ENCODE measurements at places on chromosomes 4 and X.

- DNase-seq: no peak
Measured at GRCh38 chr4:1833307-1834046, 22.5 kb downstream of the LETM1 start.

GRCh38 chr4:82739287-82740190 lies 59.1 kb downstream of the SCD5 start:
- peak; percentile 53 for DNase-seq

GRCh38 chrX:45198301-45198700 lies 2.4 kb downstream of the DIPK2B start:
- DNase-seq: no peak

DNA sequence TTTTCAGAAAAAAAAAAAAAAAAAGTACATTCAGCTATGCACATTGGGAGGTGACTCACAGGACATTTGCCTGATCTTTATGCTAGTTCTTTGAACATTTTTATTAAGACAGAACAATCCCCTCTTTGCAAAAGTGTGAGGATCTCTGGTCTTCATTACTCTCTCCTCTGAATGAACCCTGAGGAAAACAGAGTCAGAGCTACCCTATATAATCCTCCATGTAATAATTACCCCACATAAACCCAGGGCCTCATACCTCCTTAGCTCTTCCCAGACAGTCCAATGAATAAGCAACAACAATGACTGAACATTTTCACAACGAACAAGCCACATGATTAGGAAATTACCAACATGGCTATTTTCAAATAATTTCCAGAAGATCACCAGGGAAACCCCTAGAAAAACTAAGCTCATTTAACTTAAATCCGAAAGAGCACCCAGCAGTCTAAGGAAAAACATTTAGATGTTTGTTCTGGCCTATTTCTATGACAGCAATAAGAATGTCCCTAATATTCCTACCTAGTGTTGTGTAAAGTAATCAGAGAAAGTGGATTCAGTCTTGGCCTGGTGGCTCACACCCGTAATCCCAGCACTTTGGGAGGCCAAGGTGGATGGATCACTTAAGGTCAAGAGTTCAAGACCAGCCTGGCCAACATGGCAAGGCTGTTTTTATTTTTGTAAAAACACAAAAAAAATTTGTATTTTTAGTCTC lies 37.8 kb downstream of the TBC1D9 start:
- no peak for DNase-seq

GRCh38 chr4:2728806-2729532 lies 27.2 kb downstream of the TNIP2 start:
- no peak for DNase-seq

- no peak for DNase-seq
Measured at GRCh38 chr4:112038861-112039260, 106.4 kb upstream of the FAM241A start.

DNA sequence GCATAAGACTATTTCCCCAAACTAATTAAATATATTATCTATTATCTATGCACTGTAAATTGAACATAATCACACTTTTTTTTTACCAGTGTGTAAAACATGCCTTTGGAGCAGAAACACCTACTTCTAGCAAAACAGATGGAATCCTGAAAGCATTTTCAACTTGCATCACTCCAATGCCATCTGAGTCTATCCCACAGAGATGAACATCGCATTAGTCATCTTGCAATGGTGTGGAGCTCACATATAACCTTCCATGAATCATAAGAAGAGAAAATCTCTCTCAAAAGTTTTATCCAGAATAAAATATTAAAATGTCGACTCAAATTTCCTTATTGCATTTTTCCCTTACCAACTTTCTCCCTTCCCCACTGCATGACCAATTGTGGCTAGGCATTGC lies 406.7 kb upstream of the ACTRT1 start:
- DNase-seq: no peak

DNA sequence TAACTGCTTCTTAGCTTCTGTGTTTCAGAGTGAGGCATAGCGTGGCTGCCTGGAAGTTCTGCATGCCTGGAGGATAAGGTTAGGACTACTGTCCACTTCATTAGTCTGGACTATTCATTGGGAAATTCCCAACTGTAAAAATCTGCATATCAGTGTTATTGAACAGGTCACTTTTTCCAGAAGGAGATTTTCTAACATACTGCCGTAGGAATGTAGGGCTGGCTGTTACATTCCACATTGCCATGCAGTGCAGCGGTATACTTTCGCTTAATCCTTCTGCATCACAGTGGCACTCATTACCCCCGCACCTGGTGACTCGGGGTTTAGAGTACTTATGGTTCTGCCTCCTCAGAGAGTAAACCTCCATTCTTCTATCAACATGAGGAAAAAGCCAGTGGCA lies 104.6 kb downstream of the NPFFR2 start:
- peak; percentile 5 for DNase-seq

- DNase-seq: no peak
Measured at GRCh38 chr4:150167054-150167453, 88.8 kb downstream of the DCLK2 start.

GRCh38 chrX:111182997-111183396 lies 87.0 kb downstream of the PAK3 start:
- no peak for DNase-seq

DNA sequence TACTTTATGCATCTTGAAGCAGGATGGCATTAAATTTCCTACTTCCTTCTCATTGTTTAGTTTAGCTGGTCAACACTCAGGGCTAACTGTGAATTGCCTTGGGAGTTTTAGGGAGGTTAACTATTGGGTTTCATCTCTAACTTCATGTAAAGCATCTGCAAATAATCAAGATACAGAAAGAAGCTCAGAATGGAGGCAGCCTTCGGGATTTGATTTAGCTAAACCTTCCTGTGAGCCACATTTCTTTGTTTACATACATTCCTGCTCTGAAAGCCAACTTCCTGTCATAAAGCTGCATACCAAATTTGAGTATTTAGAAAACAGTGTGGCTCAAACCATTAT lies 131.7 kb upstream of the PCDH18 start:
- no peak for DNase-seq

DNA sequence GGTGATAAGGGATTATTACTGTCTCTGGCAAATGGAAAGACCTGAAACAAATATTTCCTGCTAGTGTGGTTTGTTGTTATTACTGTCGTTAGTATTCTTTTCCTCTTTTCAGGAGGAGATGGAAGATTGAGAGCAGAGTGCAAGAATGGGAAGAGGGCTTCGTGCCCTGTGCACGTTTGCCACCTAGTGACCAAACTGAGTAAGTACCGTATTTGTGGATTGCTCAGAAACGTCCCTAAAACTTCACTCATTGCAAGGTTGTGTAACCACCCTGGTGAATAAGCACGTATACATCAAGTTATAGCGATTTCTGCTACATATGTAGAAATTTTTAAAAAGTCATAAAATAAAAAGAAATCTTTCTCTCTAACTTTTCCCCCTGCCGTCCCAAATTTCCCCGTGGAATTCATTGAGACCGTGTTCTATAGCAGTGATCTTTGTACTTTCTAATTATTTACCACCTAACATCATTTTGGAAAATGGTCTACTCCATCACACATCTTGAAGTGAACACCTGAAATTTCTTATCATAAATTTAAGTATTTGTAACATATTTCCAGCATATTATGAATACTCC lies 24.3 kb downstream of the LINC00632 start:
- DNase-seq: no peak

GRCh38 chr4:77176640-77177039 lies 19.6 kb downstream of the CCNG2 start:
- DNase-seq: no peak

DNA sequence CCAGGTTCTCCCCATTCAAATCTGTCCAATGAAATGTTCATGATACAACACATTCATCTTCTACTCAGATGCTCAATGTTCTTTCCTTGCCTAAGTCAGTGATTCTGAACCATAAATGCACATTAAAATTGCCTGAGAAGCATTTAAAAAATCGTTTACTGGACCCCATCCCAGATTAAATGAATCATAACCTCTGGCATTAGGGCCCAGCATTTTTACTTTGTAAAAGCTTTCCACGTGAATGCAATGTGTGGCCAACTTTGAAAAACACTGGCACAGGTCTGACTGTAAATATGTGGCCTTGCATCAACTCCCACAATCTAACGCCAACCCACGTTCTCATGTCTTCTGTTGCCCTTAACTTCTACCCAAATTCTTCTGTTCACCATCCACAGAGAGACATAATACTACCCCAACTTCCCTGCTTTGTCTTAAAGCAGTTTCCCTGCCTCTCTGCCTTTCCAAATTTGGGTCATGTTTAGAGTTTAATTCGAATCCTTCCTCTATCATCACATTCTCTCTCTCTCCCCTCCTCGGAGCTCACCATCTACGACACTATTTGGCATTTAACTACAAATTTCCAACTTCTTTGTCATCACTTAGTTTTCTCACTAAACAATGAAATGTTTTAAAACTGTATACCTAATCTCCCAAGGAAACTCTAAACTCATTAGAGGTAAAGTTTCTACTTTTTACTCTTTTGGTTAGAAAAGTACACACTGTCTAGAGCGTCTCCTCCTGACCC lies 78.7 kb downstream of the PRKG2 start:
- DNase-seq: no peak

GRCh38 chr4:183249854-183250253 lies 70.2 kb downstream of the CLDN22 start:
- no peak for DNase-seq

GRCh38 chrX:15841853-15842516 lies 12.6 kb downstream of the AP1S2 start:
- DNase-seq: no peak

GRCh38 chrX:40617566-40617965 lies 5.7 kb upstream of the MPC1L start:
- DNase-seq: no peak

DNA sequence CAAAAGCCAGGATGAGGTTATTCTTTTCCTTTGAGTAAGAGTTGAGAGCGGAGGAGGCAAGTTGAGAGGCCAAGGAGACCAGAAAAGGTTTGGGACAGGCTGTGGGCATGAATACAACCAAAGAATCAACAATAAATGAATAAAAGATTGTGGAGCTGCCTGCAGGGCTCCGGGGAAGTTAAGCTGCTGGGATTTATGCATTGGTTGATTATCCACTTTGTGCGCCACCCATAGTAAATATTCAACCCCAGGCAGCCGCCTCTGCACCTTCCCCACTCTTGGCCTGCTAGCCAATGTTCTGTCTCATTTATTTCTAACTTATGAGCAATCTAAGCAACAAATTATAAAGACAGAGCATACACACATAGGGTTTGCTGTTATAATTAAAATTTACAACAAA lies 28.2 kb upstream of the IGSF1 start:
- DNase-seq: no peak

DNA sequence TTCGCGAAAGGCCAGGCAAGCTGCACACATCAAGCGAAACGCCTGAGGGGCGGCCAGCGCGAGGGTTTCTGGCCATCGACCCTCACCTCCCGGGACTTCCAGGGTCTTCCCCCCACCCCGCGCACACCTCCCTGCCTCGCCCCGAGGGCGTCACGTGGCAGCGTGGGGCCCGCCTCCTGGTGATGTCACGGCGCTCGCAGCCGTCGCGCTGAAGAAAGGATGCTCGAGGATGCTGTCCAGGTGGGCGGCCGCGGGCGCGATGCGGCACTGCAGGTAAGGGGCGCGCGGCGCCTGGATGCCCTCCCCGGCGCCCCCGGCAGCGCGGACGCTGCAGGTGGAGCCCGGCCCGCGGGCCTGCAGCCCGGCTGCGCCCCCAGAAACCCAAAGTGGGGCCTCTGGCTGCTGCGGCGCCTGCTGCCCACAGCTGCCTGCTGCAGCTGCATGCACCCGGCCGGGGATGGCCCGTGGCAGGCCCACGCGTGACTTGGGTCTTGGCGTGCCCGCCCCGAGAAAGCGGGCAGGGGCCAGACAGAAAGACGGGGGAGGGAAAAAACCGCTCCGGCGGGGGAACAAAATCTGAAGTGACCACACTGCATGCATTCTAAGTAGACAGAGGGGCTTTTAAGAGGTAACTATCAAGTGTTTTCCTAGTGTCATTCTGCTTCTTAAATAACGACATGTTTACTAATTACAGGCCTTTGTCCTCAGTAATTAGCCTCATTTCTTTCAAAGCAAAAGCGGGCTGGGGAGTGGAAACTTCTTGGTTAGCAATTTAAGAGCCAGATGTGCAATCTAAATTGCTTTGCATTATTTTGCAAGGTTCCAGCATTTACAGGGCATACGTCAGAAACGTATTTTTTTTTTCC lies 1.7 kb downstream of the CLCN4 start:
- peak; percentile 5 for DNase-seq

DNA sequence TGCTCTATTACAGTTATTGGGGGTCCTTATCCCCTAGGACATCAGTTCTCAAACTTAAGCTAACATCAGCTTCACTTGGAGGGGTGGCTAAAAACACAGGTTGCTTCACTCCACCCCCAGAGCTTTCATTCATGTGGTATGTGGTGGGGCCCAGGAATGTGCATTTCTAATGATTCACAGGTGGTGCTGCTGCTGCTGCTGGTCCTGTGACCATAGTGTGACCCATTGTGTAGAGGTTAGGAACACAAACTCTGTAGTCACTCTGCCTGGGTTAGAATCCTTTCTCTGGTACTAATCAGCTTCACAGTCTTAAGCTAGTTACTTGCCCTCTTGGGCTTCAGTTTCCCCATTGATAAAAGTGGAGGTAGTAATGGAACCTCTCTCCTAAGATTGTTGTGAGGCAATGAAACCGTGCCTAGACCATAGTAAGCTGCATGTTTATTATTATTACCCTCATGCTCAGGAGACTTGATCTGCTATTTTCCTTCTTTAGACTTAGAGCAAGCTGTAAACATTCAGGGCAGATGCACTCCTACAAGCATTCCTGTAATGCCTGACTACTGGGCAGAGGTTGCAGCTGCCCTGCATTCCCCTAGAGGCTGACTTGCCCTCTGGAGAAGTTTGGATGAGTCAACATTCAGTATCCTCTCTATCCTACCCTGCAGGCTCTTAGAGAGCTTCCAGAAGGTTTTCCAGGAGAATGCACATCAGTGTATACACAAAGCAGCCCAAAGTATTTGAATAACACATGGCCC lies 94.1 kb upstream of the ACSL4 start:
- DNase-seq: no peak

DNA sequence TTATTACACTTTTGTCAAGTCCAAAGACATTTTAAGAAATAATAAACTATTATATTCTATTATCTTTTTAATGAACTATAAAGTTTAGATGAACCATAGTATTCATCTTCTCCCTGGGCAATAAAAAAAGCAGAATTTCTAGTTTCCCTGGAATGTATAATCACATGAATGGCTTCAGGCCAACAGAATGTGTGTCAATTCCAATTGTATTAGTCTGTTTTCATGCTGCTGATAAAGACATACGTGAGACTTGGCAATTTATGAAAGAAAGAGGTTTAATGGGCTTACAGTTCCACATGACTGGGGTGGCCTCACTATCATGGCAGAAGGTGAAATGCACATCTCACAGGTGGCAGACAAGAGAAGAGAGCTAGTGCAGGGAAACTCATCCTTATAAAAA lies 70.7 kb upstream of the ANXA10 start:
- no peak for DNase-seq

GRCh38 chrX:148854306-148854705 lies 353.9 kb downstream of the AFF2 start:
- DNase-seq: no peak
